ENCODE measurements at places on chromosomes 11 and 22.

- DNase-seq, result no peak
These were observed 438.9 kb downstream of the NTM start for GRCh38 chr11:131809203-131809918.

DNA sequence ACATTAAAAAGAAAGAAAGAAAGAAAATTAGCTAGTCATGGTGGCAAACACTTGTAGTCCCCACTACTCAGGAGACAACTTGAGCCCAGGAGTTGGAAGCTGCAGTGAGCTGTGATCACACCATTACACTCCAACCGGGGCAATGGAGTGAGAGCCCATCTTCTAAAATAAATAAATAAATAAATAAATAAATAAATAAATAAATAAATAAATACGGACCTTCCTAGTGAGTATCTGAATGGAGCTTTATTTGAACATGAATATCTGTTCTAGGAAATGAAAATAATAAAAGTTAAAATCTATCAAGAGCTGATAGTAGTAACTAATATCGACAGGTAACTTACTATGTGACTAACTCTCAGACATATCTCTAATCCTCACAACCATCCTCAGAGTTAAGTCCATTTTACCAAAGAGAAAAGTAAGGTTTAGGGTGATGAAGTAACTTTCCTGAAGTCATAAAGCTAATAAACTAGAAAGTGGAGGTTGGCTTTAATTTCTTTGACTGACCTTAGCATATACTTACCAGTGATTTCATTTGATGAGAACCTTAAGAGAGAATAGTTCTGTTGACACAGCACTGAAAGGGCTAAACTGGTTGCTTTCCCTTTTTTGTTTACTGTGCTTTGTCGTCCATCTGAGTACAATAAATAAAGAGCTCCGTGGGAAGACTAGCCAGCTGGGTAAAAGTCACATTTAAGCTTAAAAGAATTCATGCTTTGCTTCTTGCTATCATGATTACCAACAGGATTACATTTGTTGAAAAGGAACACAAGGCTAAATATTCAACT lies 22.4 kb downstream of the ENTHD1 start:
- DNase-seq, result no peak

DNA sequence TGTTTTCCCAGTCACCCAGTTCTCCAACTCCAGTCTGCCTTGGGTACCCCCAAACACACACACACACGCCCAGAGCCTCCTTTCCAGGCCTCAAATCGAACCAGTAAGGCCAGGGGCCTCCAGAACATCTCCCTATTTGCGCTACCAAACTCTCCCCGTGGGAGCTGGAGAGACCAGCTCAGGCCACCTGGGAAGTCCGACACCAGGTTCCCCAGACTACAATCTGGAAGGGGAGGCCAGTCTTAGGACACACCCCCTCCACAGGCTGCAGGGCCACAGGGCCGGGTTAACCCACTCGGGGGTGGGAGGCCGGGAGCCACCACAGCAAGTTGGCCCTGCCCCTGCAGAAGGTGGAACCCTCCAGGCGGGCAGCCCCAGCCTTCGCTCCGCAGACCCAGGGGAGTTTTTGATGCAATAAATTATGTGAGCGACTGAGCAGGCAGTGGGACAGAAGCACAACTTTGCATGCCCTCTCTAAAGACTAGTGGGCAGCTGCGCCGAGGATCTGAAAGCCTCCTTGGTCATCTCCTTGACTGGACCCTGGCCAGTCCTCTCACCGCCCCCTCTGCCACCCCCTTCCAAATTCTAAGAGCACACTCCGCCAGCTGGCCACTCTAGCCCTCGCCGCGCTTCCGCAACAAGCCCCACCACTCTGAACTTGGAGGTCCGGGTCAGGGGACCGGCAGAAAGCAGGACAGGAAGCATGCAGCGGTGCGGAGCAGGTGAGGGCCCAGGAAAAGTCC lies 2.8 kb downstream of the IGF2 start:
- DNase-seq, result no peak

DNA sequence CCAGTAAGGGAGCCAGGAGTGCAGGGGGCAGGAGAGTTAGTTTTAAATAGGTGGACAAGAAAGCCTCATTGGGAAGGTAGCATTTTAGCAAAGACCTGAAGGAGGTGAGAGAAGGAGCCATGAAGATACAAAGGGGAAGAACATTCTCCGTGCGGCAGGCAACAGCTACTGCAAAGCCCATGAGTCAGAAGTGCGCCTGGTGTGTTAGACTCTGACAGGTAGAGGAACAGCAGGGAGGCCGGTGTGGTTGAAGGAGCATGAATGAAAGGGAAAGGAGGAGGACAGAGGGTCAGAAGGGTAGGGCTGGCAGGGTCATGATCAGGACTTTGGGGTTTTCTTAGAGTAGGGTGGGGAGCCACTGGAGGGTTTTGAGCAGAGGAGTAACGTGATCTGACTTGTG lies 34.5 kb upstream of the PAMR1 start:
- DNase-seq, result no peak

DNA sequence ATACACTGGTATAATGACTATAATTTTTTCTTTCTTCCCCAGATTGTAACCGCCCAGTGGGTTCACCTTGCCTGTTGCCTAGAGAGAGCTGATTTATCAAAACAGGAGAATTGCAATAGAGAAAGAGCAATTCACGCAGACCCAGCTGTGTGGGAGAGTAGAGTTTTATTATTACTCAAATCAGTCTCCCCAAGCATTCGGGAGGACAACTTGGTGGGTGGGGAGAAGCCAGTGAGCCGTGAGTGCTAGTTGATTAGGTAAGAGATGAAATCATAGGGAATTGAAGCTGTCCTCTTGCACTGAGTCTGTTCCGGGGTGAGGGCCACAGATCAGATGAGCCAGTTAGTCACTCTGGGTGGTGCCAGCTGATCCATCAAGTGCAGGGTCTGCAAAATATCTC lies 73.2 kb downstream of the SLC35F2 start:
- DNase-seq, result no peak

GRCh38 chr11:102345904-102346303 lies 1.1 kb upstream of the BIRC2 start:
- DNase-seq, result no peak

DNA sequence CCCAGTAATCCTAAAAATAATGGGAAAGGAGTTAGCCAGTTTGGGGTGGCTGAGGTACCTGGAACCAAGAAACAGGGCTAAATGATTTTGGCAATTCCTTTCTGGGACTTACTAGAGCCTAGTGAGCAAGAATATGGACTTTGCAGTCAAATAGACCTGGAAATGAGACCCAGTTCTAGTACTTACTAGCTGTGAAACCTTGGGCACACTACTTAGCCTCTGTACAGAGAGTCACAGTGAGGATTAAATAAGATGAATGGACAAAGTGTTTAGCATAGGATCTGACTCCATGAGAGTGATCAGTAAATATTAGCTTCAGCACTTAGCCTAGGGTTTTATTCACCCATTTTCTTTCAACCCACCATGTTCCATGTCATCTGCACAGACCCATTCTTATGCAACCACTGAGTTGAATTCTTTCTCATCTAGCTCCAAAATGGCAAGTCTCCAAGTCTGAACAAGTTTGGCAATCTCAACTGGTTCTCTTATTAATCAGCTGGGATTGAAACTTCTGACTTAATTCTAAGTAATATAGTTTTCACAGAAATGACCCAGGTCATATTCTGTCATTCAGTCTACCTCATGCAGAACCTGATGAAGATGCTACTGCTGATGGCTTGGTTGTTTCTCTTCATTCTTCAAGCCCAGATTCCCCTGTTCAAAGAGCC lies 15.0 kb upstream of the SORL1 start:
- DNase-seq, result no peak

Data from smooth muscle cell of the brain vasculature (primary cell).